Uterus (tissue), 4 donors: ENCODE measurements at places on chromosomes 4 and X.

DNA sequence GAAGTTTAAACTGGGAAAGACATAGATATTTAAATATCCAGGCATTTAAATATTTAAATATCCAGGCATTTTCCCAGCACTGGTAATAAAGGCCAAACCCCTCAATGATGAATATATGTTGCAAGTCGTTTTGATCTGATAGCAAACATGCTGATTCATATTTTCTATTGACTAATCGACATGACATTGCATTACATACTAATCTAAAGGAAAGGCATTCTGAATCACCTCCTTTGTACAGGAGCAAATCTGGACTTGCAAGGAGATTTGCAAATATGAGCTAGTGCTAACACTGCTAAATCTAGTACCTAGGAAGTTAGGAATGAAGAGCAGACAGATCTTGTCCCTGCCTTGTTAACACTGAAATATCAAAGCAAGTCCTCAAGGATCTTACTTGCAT, 207.3 kb downstream of the SLC7A11 start:
- no peaks in the 10 kb centered on the region for H3K27me3 ChIP-seq
- no peaks in the 10 kb centered on the region for H3K36me3 ChIP-seq
- no peaks in the 10 kb centered on the region for H3K4me1 ChIP-seq
- DNase-seq, result no peak

DNA sequence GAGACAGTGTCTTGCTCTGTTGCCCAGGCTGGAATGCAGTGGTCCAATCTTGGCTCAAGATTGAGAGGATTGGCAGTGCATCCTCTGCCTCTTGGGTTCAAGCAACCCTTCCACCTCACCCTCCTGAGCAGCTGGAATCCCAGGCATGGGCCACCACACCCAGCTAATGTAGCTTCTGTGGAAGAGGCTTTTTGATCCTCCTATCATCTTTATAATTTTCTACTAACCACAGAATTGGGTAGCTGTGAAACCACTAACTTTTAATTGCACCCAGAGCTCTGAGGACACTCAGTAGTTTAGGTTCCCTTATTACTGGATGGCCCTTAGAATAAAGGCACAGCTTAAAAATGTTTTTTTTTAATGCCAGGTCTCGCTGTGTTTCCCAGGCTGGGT, 8.9 kb upstream of the AGA start:
- no peaks in the 10 kb centered on the region for H3K27me3 ChIP-seq
- DNase-seq, result no peak
- no peaks in the 10 kb centered on the region for H3K36me3 ChIP-seq
- H3K27ac ChIP-seq, result no peak overlapping the region

DNA sequence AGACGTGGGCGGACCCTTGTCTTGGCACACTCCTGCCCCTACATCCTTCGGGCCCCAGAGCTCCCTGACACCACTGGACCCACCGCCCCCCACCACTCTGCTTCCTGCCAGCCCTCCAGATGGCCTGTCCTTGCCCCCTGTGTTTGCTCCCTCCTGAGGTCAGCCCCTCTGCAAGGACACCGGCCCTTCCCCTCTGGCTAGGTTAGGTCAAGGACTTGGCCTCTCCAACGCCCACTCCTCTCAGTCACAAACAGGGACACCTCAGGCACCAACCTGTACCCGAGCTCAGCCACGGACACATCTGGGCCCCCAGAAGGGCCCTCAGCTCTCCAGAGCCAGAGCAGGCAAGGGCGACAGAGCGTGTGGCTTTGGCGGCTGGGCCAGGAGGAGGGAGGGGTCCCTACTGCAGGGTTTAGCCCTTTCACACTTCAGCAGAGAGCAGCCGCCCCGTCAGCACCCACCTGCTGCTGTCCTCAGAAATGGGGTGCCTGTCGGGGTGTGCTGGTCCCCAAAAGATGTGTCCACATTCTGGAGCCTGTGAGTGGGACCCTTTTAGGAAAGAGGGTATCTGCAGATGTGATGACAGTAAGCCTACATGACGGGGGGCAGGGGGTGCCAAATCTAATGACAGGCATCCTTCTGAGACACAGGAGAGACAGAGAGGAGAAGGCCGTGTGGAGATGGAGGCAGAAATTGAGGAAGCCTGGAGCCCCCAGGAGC, 23.5 kb upstream of the DUSP9 start:
- peak; percentile 6 for DNase-seq
- no peak overlapping the region for H3K27ac ChIP-seq
- no peaks in the 10 kb centered on the region for H3K4me1 ChIP-seq
- no peaks in the 10 kb centered on the region for H3K36me3 ChIP-seq

GRCh38 chrX:30812326-30812725, 76.7 kb downstream of the TAB3 start:
- no peaks in the 10 kb centered on the region for H3K36me3 ChIP-seq
- H3K4me1 ChIP-seq, result no peaks in the 10 kb centered on the region
- H3K27me3 ChIP-seq, result no peaks in the 10 kb centered on the region

- no peak overlapping the region for H3K4me3 ChIP-seq
- H3K27ac ChIP-seq, result no peak overlapping the region
- H3K36me3 ChIP-seq, result no peaks in the 10 kb centered on the region
These were observed 39.5 kb downstream of the ENOPH1 start for GRCh38 chr4:82469791-82470345.
